ENCODE measurements at places on chromosomes 16 and 17.

DNA sequence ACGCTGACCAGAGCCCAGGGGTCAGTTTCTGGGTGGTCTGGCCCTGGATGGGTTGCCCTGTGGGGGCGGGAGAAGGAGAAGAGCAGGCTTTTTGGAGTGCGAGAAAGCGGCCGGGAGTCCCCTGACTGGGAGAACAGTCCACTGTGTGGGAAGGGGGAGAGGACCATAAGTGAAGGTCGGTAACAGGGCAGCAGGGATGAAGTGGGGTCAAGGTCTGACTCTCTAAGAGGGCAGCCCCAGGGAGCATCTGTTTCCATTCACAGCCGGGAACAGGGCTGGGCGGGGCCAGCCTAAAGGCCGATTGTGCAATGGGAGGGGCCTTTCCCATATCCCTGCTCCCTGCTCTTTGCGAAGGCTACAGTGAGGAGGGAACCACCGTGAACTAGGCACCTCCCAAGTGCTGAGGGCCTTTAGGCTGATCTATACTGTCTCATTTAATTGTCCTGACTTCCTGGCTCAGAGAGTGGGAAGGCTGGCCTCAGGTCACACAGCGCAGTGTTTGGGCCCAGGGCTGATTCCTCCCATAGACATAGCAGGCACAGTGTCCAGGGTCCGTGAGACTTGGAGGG lies 10.4 kb upstream of the WFDC1 start:
- DNase-seq = no peak

DNA sequence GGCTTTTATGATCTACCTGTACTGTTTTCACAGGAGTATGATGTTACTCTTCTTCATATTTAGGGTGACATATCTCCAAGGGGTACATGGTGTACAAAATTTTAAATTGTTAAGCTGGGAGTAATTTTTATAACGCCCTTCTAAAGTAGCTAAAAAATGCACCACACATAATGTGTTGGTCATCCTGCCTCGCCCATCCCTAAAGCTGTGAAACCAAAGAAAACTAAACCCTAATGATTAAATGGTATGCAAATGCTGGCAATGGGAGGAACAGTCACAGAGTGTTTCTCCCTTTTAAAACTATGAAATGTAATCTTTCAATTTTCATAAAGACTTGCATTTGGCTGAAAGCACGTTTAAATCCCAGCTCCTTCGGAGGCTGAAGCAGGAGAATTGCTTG lies 2.0 kb upstream of the KRT24 start:
- DNase-seq = no peak

DNA sequence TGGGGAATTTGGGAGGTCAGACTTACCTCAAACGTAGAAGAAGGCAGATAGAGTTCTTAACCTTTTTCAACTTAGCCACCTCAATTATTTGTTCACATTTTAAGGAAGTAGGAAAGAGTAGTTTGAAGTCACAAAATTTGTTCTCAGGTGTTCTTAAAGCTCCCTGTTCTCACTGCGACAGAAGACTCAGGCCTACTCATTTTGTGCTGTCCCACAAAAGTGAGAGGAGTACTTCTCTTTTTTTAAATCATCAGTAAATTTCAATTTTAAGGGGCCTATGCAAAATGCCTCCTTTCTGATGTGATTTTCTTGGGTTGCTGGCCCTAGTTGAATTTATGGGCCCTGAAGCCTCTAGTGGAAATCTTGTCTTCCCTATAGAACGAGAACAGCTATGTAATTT lies 133.4 kb downstream of the MAP2K6 start:
- DNase-seq = no peak

- peak; percentile 80 for DNase-seq
These were observed 52.2 kb downstream of the VPS35L start for GRCh38 chr16:19607616-19608280.

DNA sequence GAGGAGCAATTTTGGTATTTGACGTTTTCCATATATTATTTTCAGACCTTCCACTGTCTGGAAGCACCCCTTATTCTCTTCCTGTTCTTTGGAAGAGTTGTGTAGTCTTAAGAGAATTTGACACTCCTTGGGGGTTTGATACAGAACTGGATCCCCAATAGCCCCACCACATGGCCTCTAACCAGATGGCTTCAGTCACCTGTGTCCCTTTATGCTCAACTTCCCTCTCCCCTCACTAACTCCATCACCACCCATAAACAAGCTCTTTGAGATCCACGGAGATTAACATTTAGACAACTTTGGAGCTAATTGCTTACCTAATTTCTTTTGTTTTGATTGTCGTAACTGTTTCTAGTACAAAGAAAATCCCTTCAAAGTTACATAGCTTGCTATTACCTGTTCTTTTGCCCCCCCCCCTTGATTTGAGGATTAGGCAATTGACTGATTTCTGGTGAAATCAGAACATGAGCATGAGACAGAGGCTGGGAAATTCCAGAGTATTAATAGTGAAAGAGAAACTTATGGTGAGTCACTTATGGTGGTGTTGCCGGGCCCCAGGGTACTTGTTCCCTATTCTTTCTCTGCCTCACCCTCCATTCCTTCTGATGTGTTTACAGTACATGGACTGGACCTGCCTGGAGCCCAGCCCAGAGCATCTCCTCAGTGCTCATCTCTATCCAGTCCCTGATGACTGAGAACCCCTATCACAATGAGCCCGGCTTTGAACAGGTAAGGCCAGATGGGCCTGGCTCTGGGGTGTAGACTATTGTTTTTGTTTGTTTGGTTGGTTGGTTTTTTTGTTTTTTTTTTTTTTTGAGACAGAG lies 7.5 kb downstream of the UBE2Z start:
- DNase-seq = peak; percentile 80

DNA sequence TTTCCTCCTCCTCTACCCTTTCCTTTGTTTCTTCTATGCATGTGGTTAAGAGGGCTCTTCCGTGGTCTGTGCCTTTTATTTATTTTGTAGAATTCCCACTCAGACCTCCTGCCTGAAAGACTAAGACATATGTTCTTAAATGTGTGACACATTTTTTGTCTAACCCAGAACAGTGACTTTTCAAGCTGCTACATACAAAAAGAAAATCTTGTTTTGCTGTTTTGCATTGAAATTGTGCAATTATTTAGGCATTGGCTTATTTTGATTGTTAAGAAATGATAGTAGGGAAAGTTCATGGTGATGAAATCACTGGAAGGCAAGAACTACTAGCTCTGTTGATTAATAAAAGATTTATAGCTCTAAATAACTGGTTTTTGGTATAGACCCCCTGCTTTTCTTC lies 76.8 kb downstream of the TUBD1 start:
- no peak for DNase-seq

- no peak for DNase-seq
These were observed 16.2 kb downstream of the CA4 start for GRCh38 chr17:60165971-60166370.

DNA sequence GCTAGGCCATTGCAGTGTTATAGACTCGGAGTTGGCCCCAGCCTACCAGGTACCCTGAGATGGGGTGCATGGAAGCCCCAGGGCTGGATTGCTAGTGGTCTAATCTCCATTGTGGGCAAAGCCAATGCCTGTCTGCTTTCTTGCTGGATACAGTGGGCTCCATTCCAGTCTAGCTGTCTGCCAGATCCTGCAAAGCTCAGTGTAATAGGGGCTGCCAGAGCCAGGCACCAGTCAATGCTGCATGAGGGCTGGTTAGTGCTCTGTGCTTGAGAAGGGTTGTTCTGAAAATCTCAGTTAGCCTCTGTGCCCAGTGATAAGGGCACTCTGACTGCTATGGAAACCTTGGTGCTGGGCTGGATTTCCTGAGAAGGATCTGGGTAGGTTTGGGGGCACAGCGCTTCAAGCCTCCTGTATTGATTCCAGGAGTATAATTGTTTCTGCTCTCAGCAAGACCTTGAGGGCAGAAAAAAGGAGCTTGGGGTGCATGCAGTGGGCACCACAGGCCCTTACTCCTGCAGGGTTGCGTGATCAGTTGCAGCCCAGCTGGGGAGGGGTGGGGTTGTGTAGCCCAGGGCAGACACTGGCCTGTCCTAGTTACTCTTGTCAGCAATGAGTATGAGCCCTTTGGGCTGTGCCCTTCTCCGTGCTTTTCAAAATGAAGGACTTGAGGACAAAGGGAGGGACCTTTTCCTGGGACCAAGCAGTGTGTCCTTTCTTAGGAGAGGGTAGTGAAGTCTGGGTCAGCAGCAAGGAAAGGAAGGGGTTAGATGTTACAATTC lies 19.0 kb downstream of the SMPD3 start:
- DNase-seq = no peak

- peak; percentile 83 for DNase-seq
These were observed 9.1 kb upstream of the CRISPLD2 start for GRCh38 chr16:84810518-84811273.

DNA sequence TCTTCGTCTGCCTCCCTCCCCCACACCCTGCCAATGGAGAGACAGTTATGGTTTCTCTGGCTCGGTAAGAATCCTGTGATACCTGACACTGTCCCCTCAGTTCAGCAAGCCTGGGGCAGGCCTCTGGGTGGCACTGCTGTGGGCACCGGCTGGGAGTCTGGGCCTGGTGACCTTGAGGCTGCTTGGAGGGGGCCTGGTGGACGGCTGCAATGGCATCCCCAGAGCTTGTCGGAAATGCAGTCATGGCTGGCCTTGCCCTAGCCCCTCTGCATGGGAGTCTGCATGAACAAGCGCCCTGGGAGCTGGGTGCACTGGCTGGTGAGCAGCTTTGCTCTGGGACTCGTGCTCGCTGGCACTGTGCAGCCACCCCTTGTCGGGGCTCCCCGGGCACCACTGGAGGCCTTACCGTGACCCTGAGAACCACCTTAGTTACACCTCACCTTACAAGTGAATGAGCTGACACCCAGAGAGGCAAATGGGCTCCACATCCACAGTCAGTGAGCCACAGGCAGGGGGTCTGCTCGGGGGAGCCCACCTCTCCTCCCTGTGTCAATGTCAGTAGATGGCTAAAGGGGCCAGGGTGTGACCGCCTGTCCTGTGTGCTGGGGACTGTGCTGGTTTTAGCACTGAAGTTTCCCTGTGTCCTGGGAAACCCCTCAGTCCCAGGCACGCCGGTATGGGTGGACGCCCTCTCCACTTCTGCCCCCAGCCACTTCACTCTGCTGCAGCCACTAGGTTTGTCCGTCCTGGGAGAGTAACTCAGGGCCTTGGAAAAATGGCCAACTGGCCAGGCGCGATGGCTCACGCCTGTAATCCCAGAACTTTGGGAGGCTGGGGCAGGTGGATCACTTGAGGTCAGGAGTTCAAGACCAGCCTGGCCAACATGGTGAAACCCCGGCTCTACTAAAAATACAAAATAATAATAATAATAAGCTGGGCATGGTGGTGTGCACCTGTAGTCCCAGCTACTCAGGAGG lies 1.4 kb downstream of the LGALS3BP start:
- no peak for DNase-seq

DNA sequence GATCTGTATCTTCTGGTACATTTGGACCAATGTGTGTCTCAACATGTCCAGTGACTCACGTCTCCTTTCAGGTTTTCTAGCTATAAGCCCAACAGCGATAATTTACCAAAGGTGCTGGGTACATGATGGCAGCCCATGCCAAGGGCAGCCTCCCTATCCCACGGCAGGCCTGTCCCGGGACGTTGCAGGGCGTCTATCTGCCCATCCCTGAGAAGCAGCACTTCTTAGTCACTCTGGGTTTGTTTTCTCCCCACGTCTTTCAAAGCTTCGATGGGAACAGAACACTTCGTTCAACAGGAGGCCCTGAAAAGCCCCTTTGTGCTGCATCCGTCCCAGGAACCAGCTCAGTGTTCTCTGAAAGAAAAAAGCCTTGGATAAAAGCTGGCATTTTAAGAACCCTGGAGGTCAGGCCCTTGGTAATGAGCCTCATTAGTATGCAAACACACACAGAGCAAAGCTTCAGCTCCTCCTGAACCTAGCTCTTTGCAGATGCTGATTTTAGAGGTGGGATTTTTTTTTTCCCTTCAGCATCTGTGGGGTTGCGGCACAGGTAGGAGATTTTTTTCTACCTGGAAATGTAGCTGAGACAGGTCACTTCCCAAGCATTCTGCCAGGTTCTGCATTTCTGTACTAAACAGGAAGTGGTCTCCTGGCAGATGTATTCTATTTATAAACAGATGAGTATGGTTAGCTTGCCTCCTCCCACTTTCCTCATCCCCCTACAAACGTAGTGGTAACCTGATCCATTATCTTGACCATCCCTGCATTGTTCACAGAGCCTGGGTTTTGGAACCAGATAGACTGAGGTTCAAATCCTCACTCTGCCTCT lies 17.5 kb upstream of the MT4 start:
- DNase-seq = peak; percentile 60

DNA sequence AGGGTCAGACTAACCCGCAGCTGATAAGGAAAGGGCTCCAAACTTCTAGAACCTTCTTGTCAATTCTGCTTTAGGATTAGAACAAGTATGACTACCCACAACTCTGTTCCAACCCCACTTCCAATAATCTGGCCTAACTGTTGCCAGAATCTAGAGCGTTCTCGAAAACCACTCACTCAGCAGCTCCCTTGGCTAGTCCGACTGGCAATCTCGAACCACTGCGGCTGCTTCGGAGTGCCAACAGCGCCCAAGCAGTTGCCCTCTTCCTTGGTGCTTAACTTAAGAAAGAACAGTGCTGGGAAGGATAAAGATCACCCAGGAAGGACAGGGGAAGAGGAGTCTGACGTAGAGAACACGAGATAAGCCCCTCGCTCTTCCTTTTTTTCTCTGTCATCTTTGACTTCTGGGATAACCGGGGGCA lies 818 bp downstream of the DNAJC7 start:
- peak; percentile 25 for DNase-seq

DNA sequence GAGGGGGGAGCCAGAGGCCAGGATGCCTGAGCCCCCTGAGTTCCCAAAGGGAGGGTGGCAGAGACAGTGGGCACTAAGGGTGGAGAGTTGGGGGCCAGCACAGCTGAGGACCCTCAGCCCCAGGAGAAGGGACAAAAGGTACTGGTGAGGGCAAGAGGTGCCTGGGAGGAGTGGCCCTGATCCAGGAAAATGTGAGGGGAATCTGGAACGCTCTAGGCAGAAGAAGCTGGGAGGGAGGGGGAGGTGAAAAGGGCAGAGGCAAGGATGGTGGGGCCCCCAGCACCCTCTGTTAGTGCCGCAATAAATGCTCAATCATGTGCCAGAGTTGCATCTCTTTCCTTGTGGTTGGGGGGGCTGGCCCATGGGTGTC lies 1.1 kb downstream of the TCAP start:
- DNase-seq = no peak

DNA sequence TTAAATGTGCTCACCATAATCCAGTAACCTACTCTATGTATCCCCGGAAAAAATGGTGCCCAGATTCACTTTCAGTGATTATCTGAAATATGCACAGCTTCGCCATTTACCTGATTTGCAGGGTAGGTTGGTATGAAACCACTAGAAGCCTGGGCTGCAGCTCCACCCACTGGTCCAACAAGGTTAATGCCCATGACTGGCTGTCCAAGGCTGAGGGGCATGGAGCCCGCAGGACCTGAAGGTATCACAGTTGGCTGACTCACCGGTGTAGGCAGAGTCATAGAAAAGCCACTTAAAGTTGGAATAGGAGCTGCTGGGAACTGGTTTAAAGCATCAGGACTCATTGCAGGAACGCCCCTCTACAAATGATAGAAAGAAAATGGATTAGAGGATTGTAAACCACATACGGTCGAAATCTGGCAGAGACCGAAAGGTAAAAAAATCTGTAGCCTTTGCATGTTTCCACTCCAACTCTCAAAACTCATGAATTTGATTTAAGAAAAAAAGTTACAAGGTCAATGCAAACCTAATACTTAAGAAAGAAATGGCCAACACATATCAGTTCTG lies 38.6 kb downstream of the SYNRG start:
- DNase-seq = peak; percentile 51
